ENCODE measurements at places on chromosomes 1 and 21.

DNA sequence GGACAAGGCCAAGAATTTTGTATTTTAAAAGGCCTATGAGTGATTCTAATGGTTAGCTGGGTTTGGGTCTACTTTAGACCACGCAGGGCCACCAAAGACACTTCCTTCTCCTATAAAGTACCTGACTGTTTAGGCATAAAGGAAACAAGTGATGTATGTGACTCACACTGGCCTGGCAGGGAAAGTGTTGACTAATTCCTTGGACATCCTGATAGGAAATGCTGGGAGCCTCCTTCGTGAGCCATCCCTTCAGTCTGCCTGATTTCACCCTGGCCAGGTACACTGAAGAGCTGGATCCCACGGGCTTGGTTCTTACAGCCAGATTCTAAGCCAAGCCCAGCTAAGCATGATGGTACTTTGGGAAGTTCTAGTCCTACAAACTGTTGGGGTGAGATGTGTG lies 100.5 kb upstream of the HMGB4 start:
- DNase-seq, result no peak

DNA sequence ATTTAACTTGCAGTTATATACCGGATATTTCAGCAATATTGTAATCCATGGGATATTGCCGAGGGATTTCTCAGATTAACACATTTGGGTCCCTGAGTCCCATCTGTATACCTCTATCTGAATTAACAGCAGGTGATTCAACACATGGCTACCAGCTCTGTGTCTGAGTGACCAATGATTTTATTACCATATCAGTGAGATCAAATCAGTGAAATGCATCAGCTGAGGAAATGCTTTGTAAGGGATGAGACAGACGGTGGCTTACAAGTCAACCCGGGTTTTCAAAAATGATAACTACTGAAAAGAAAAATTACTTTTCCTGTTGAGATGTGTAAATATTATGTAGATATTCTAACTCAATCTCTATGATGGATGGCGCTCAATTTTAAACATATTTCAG lies 504.1 kb upstream of the PKN2 start:
- DNase-seq, result no peak

DNA sequence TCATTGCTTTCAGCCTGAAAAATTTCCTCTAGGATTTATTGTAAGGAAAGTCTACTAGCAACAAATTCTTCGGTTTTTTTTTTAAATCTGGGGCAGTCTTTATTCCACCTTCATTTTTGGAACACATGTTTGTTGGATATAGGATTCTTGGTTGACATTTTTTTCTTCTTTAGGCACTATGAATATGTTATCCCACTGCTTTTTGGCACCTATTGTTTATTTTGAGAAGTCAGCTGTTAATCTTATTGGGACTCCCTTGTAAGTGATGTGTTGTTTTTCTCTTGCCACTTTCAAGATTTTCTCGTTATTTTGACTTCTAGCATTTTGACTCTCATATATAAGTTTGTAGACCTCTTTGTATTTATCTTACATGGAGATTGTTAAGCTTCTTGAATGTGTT lies 99.3 kb downstream of the NPHS2 start:
- no peak for DNase-seq

DNA sequence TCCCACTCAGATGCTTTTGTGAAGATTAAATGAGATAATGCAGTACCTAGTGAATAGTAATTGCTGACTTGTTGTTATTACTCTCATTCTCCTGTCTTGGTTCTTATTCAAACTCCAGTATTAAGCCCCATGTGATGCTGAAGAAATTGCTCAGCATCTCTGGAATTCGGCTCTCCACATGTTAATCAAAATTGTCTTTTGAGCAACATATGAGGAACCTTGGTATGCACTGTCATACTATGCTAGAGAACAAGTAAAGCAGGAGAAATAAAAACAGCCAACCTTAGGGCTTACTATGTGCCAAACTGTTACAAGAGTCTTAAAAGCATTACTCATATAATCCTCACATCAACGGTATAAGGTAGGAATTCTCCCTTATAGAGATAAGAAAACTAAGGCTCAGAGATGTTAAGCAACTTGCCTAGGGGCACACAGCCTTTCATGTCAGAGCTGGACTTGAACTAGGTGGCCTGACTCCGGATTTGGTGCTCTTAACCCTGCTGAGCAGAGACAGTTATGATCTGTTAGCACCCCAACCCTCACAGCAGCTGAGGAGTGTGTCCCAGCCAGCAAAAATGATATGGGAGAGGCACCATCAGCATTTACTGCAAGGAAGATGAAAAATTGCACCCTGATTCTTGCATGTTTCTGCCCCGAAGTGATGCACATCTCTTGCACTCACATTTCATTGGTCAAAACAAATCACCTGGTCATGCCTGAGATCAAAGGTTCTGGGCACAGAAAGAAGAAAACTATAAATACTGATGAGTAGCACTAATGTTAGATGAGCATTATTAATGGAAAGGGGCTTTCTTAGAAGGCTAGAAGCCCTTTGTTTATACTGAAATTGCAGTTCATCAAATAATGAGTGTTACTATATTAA lies 102.3 kb downstream of the OMA1 start:
- no peak for DNase-seq

- DNase-seq, result no peak
Measured at GRCh38 chr1:41591891-41592290, 107.4 kb upstream of the EDN2 start.

DNA sequence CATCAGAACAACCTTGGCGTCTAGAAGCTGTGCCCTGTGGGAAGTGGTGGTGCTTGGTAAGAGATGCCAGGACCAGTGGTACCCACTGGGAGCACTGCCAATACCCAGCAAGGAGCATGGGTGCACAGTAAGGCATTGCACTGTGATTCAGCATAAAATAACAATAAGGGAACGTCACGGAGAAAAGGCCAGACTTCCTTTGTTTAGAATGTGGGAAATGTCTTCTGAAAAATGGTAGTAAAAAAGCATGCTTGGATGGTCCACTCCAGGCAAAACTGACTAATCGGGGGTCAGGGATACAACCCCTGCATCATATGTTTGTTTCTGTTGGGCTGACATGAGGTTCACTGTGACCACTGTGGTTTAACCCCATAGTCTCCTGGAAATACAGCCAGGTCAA lies 14.7 kb downstream of the METTL18 start:
- no peak for DNase-seq

- DNase-seq, result no peak
Measured at GRCh38 chr1:38677756-38678155, 181.8 kb downstream of the RRAGC start.

DNA sequence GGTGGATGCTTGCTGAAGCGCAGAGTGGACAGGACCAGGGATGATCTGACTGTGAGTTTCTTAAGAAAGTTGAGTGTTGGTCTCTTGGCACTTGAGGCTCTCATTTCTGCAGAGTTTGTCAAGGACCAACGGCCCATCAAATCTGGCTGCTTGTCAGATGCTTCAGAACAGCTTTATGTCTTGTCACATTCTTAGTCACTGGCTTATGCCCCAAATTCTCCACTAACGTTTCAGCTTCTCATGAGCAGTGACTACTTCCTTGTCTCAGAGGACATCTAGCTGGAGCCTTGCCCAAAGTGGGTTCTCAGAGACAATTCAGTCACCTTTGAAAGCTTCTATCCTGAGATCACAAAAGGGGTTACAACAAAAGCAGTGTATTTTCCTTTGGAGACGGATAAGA lies 92.3 kb downstream of the ST6GALNAC5 start:
- no peak for DNase-seq

DNA sequence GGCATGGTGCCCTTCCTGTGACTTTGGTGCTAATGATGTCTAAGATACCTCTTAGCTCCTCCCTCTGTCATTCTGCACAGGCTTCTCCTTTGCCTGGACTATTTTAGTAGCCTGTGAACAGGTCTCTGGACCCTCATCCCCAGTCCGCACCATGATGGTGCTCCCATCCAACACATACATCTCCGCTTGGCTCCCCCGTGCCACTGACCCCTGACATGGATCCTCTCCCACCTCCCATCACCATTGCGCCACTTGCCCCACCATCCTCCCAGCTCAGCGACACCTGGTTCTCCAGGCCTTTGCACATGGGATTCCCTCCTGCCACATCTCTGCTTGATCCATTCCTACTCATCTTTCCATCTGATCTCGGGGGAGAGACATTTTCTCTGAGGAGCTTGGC lies 33.9 kb downstream of the RUNX3 start:
- DNase-seq, result no peak

DNA sequence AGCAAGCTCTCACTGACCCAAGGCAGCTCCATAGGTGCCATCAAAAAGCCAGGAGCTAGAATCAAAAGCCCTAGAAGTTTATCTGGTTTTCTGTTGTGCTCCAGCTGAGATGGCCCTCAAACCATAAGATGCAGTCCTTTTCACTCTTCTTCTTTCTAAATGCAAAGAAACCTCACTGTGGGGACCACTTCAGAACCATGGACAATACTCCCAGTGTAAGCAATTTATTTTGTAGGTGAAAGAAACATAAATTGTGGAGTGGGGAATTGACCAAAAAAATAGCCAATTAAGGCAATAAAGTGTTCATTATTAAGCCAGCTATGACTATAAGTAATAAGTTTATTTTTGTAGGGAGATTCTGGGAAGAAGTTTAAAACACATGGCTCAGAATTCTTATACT lies 1399.9 kb downstream of the PLA2G4A start:
- no peak for DNase-seq

DNA sequence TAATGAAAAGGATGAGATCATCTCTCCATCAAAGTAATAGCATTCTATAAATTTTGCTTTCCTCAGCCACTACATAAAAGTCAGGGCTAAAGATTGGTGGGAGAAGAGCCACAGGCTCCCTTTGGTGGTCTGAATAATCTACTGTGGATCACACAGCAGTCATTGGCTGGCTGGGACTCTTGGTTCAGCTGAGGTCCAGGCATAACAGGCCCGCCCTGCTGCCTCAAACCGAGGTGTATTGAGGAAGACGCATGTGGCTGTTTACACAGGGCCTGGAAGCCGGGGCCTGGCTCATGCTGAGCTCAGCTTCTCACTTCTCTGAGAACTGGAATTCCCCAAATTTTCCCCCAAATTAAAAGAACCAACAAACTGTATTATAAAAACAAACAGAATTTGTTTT lies 139.2 kb downstream of the PTPRC start:
- DNase-seq, result no peak

DNA sequence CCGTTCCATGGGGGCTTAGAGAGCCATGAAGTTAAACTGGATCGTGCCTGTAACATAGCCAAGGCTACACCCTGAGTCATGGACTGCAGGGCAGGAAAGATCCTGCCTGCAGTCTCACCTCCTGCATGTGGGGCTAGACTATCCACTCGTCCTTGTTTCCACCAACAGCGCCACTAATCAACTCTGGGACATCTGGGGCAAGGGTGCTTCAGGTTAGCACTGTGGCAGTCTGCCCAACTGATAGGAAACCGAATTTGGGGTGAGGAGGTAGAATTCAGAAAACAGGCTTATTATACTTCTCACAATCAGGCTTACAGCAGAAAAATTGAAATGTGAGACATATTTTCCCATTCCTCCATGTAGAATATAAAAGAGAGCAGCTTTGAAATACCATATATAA lies 85.2 kb upstream of the ADAM30 start:
- no peak for DNase-seq

DNA sequence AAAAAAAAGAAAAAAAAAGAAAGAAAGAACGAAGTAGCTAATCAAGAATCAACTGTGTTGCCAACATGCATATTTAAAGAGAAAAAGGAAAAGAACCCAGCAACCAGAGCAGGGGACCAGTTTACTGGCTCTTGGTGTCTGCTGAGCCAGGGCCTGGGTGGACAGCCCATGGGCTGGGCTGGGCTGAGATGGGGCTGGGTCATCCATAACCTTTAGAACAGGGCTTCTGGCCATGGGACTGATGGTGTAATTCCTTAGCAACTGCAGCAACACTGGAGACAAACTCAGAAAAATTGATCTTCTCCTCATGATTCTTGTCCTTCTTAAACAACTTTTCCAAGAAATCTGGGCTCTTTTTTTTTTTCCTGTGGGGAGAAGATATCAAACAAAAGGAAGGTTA lies 10.5 kb downstream of the S100A7A start:
- DNase-seq, result no peak

DNA sequence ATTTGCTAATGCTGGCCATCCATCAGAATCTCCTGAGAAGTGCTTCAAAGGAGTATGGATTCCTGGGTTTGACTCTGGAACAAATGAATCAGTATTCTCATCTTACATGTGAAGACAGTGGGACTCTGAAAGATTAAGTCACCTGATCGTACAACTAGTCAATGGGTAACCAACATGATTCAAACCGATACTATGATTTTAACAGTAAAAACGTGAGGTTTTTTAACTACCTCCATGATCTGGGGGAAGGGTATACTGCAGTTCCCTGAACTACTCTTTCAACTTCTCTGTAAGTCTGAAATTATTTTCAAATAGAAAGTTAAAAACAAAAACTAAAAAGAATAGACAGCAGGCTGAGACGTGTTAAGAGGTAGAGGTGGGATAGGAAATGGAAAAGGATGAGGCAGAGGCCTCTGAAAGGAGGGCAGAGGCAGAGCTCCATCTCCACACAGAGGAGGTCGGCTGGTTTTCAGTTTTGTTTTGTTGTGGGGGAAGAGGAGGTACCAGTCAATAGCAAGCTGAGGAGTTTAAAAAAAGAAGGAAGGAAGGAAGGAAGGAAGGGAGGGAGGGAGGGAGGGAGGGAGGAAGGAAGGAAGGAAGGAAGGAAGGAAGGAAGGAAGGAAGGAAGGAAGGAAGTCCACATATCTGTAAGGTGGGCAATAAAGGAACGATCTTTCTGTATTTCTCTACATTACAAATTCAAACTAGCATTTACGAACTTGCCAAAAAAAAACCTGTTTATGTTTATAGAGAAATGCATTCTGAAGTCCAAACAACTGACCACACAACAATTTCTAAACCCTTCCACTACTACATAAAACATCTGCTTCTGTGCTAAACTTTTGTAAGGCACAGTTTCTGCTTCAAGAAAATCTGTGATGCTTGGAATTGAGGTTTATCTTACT lies 213.1 kb downstream of the RERE start:
- no peak for DNase-seq

GRCh38 chr1:2314803-2315673 lies 76.3 kb downstream of the MORN1 start:
- peak; percentile 26 for DNase-seq

- DNase-seq, result peak; percentile 93
Measured at GRCh38 chr1:84944767-84945486, 51.9 kb upstream of the LPAR3 start.

DNA sequence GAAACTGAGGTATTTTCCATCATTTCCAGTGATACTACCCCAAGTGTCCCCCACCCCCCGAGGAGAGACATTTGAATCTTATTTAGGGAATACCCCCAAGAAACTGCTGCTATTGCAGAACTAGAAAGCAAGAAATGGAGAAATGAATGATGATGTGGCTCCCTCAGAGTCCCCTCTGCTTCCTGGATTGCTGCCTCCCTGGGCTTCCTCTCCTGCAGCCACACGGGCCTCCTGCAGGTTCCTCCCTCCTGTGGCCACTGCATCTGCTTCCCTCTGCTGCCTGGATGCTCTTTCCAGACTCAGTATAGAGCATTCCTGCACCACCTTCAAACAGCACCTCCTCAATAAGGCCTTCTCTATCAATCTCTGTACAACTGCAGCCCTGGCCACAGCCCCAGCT lies 69.3 kb downstream of the SLC25A24 start:
- DNase-seq, result no peak

DNA sequence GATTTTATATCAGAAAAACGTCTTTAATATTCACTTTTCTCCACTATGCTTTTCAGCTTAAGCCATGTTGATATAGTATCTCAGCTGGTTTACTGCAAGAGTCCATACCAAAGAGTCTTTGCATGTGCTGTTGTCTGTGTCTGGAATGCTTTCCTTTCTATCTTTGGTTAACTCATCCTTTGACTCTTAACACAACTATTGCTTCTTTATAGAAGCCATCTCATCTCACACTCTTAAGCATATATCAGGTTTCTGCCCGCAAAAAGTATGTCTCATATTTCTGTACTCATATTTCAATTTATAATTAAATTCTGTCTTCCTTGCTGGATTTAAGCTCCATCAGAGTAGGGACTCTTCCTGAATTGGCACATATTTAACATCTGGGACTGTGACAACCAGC lies 220.9 kb upstream of the KCNK2 start:
- no peak for DNase-seq

Data from NCI-H526 (cell line).